ENCODE measurements at places on chromosomes 5 and 9.

GRCh38 chr5:153569036-153569435, 78.6 kb downstream of the GRIA1 start:
- no peaks in the 10 kb centered on the region for H3K4me1 ChIP-seq
- H3K27ac ChIP-seq: no peak overlapping the region
- H3K36me3 ChIP-seq: no peaks in the 10 kb centered on the region
- H3K27me3 ChIP-seq: no peaks in the 10 kb centered on the region
- DNase-seq: no peak
- no peak overlapping the region for H3K4me3 ChIP-seq

- peak overlapping the region; percentile 43 for H3K27ac ChIP-seq
- peaks cover 2% of the 10 kb centered on the region for H3K4me1 ChIP-seq
- no peaks in the 10 kb centered on the region for H3K27me3 ChIP-seq
- no peak for DNase-seq
Observed at GRCh38 chr5:76714751-76715485, 1.0 kb upstream of the F2R start.

DNA sequence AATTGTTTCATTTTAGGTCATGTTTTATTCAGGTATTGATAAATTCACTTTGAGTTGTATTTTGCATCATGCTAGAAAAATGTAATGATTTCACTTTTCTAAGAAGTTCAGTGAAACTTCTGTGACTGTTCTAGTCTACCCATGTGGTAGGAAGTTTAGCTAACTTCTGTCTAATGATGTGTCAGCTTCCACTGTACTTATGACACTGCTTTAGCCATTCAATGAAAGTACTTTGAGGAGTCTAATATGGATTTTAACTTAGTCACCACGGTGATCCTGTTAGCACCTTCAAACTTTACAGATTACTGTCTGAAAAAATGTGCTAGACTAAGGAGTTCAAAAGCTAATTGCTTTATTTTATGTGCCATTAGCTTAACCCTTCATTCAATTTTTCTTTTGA, 1510.5 kb upstream of the CDH9 start:
- no peak for DNase-seq
- H3K27me3 ChIP-seq: no peaks in the 10 kb centered on the region
- no peaks in the 10 kb centered on the region for H3K4me1 ChIP-seq
- no peak overlapping the region for H3K4me3 ChIP-seq
- no peaks in the 10 kb centered on the region for H3K36me3 ChIP-seq

- no peaks in the 10 kb centered on the region for H3K27me3 ChIP-seq
- peak overlapping the region; percentile 84 for H3K4me3 ChIP-seq
- H3K4me1 ChIP-seq: peaks cover 26% of the 10 kb centered on the region
- peak overlapping the region; percentile 97 for H3K27ac ChIP-seq
- no peaks in the 10 kb centered on the region for H3K36me3 ChIP-seq
- DNase-seq: no peak
Observed at GRCh38 chr9:95509851-95510708, 6.7 kb downstream of the PTCH1 start.

GRCh38 chr9:104177003-104177611, 83.0 kb downstream of the SMC2 start:
- H3K27me3 ChIP-seq: no peaks in the 10 kb centered on the region
- no peaks in the 10 kb centered on the region for H3K36me3 ChIP-seq
- no peak overlapping the region for H3K4me3 ChIP-seq

GRCh38 chr5:130795037-130795436, 370.0 kb downstream of the HINT1 start:
- no peaks in the 10 kb centered on the region for H3K4me1 ChIP-seq
- DNase-seq: no peak
- H3K4me3 ChIP-seq: no peak overlapping the region
- no peaks in the 10 kb centered on the region for H3K27me3 ChIP-seq
- H3K36me3 ChIP-seq: no peaks in the 10 kb centered on the region
- no peak overlapping the region for H3K27ac ChIP-seq

DNA sequence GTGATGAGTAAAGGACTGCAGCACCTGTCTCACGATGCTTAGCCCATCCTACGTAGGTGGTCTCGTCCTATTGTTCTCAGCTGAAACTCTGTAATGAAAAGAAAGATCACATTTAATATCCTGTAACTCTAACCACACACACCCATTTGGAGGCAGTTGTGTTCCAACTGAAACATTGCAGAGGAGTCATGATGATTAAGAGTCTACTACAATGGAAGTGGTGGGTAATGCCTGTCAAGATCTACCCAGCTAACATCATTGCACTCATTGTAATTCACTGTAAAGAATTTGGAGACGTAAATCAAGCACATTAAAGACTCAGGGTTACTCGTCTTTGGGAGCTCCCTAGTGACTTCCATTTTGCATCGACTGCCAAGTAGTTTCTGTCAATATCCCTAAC, 106.0 kb upstream of the PTPN3 start:
- no peaks in the 10 kb centered on the region for H3K36me3 ChIP-seq
- no peak overlapping the region for H3K4me3 ChIP-seq
- H3K27me3 ChIP-seq: no peaks in the 10 kb centered on the region

GRCh38 chr5:18992264-18992663, 995.7 kb downstream of the CDH18 start:
- DNase-seq: no peak
- H3K27ac ChIP-seq: no peak overlapping the region
- no peaks in the 10 kb centered on the region for H3K27me3 ChIP-seq
- no peaks in the 10 kb centered on the region for H3K36me3 ChIP-seq
- H3K4me1 ChIP-seq: no peaks in the 10 kb centered on the region

- H3K36me3 ChIP-seq: no peaks in the 10 kb centered on the region
- no peak overlapping the region for H3K4me3 ChIP-seq
- H3K4me1 ChIP-seq: peaks cover 30% of the 10 kb centered on the region
- H3K27me3 ChIP-seq: no peaks in the 10 kb centered on the region
- peak overlapping the region; percentile 77 for H3K27ac ChIP-seq
- no peak for DNase-seq
Observed at GRCh38 chr9:129606161-129607026, 14.5 kb downstream of the C9orf50 start.

DNA sequence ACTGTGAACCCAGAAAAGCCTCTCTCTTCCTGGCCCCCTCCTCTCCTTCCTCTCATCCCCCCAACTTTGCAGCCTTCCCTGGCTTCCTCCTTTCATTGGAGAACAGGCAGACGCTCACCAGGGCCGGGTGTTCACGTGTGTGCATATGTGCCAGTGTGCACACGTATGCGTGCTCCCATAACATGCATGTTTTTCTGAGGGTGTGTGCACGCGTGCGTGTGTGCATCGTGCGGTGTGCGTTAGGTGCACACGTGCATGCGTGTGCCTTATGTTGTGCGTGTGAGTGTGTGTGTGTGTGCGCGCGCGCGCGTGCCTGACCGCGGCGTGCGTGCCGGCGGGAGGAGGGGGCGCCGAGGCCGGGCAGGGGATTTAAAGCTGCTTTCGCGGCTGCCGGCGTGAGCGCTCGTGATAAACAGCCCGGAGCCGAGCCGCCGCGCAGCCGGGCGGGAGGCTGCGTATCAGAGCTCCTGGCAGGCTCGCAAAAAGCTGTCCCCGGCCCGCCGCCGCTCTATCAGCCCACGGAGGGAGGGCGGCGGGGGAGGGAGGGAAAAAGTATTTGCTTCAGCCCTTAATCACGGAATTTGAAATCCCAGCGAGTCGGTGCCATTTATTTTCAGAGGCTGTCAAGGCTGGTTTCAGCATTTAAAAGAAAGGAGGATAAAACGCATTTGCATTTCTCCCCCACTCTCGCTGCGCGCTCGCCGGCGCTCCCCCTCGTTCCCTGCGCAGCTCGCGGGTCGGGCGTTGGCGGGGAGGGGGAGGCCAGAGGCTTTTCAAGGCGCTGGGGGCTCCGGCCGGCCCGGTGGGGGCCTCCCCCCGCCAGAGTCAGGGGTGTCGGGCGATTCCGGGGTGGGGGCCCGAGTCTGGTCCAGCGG, 183.9 kb downstream of the C9orf50 start:
- H3K4me3 ChIP-seq: no peak overlapping the region
- no peak for DNase-seq
- peaks cover 7% of the 10 kb centered on the region for H3K4me1 ChIP-seq
- H3K36me3 ChIP-seq: no peaks in the 10 kb centered on the region

GRCh38 chr9:131997779-131998178, 81.9 kb downstream of the MED27 start:
- H3K27me3 ChIP-seq: no peaks in the 10 kb centered on the region
- H3K27ac ChIP-seq: no peak overlapping the region
- H3K36me3 ChIP-seq: no peaks in the 10 kb centered on the region
- no peaks in the 10 kb centered on the region for H3K4me1 ChIP-seq
- no peak for DNase-seq

GRCh38 chr9:92638621-92639101, 31.3 kb downstream of the IPPK start:
- H3K4me3 ChIP-seq: no peak overlapping the region
- H3K27ac ChIP-seq: no peak overlapping the region

GRCh38 chr5:132474881-132475496, 15.6 kb downstream of the IRF1 start:
- H3K27me3 ChIP-seq: no peaks in the 10 kb centered on the region
- peaks cover 3% of the 10 kb centered on the region for H3K36me3 ChIP-seq
- H3K27ac ChIP-seq: peak overlapping the region; percentile 68
- no peak overlapping the region for H3K4me3 ChIP-seq
- DNase-seq: no peak
- peaks cover 41% of the 10 kb centered on the region for H3K4me1 ChIP-seq

GRCh38 chr9:15867988-15868387, 315.1 kb downstream of the CCDC171 start:
- H3K4me3 ChIP-seq: no peak overlapping the region
- no peak for DNase-seq
- H3K27ac ChIP-seq: no peak overlapping the region
- no peaks in the 10 kb centered on the region for H3K36me3 ChIP-seq

DNA sequence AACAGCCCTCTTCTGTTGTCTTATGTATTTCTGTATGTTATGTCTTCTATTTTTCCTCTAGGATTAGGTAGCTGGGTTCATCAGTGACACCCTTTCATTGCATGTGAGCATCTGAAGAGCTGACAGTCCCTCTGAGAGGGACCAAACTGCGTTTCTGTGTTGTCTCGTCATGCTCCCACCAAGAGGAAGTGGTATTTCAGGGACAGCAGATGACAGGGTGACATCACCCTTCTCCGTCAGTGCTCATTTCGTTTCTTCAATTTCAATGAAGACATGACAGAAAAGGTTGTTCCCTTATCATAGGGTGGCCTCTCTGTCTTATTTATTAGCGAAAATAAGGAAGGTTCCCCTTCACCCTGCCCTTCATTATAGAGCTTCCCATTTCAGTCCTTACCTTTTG, 225.9 kb upstream of the NR4A3 start:
- no peaks in the 10 kb centered on the region for H3K36me3 ChIP-seq
- no peaks in the 10 kb centered on the region for H3K27me3 ChIP-seq
- DNase-seq: no peak
- no peak overlapping the region for H3K4me3 ChIP-seq
- no peak overlapping the region for H3K27ac ChIP-seq

GRCh38 chr9:130662970-130663257, 1.5 kb upstream of the PRDM12 start:
- peaks cover 7% of the 10 kb centered on the region for H3K27me3 ChIP-seq
- no peak overlapping the region for H3K4me3 ChIP-seq
- no peak overlapping the region for H3K27ac ChIP-seq
- H3K36me3 ChIP-seq: no peaks in the 10 kb centered on the region

GRCh38 chr5:2007878-2008501, 125.3 kb upstream of the IRX4 start:
- H3K4me1 ChIP-seq: no peaks in the 10 kb centered on the region
- H3K27ac ChIP-seq: no peak overlapping the region
- no peak overlapping the region for H3K4me3 ChIP-seq
- DNase-seq: no peak

DNA sequence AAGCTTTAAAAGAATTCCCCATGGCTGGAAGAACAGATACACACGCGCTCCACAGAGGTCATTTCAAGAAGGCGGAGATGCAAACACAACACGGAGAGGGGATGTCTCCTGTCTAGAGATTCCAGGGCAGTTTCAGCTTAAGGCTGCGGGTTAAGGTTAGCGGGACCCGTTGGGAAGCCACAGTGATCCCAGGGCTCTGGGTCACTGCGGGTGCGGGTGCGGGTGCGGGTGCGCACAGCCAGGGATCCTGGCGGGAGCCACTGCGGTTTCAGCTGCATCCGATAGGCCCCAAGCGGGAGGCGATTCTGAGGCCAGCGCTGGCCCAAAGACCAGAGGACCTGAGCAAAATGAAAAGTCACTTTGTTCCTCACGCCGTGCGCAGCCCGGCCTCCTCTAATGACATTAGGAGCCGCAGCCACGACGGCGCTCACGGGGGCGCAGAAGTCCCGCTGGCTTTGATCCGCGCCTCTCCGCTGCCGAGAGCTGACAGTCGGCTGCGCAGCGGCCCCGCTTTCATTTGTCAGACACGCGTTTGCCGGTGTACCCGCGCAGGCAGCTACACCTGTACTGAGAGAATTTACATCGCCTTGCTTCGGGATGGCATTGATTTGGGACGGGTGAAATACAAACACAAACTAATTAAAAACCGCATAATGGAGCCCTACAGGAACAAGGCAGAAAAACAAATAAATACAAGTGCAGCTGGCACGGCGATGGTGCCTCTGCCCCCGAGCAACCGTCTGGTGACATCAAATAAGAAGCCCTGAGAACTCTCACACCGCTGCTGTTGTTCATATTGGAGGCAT, 5.3 kb upstream of the IRX1 start:
- no peak overlapping the region for H3K27ac ChIP-seq
- H3K27me3 ChIP-seq: peaks cover 20% of the 10 kb centered on the region
- DNase-seq: no peak
- H3K36me3 ChIP-seq: no peaks in the 10 kb centered on the region

- H3K27ac ChIP-seq: no peak overlapping the region
- H3K27me3 ChIP-seq: no peaks in the 10 kb centered on the region
- no peaks in the 10 kb centered on the region for H3K36me3 ChIP-seq
- no peak for DNase-seq
Observed at GRCh38 chr5:34674187-34674586, 18.1 kb downstream of the RAI14 start.

GRCh38 chr9:134085674-134086073, 17.8 kb upstream of the BRD3 start:
- no peaks in the 10 kb centered on the region for H3K4me1 ChIP-seq
- H3K36me3 ChIP-seq: no peaks in the 10 kb centered on the region
- H3K4me3 ChIP-seq: no peak overlapping the region
- no peak overlapping the region for H3K27ac ChIP-seq

DNA sequence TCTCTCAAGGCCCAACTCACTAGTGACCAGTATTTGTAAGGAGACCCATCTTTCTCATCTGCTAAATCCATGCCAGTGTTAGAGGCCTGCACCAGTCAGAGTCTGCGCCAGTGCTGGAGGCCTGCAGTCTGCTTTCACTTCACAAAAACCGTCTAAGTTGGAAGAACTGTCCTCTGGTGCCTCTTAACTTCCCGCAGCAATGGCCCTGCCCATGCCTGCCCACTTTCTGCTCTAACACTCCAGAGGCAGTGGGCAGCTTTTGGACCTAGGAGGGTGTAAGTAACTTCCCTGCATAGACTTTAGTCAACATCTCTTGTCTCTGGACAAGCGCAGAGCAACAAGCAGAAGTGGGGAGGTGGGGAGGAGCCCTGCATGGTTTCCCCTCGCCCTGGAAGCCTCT, 152.9 kb downstream of the AUH start:
- peak overlapping the region; percentile 93 for H3K27ac ChIP-seq
- no peak overlapping the region for H3K4me3 ChIP-seq
- H3K36me3 ChIP-seq: no peaks in the 10 kb centered on the region
- H3K4me1 ChIP-seq: peaks cover 46% of the 10 kb centered on the region
- H3K27me3 ChIP-seq: no peaks in the 10 kb centered on the region

Measured in liver (tissue), 10 donors.